ENCODE measurements at places on chromosomes 3 and 15. TPM values are rescaled to one million over a fixed set of nuclear protein-coding genes. Genes with fewer than 3 reads are reported as not detected.

The FOXL2NB gene
- 1.4 TPM for total RNA-seq

The RHO gene
- total RNA-seq, result not detected

The CMSS1 gene
- 60.1 TPM for total RNA-seq

The IL12A gene
- 0.96 TPM for total RNA-seq

The WNT5A gene
- total RNA-seq, result 0.87 TPM

The CYP8B1 gene
- total RNA-seq, result not detected

The ZNF710 gene
- total RNA-seq, result 14.1 TPM

The PLSCR5 gene
- total RNA-seq, result not detected

The KCNH8 gene
- not detected for total RNA-seq

The TRH gene
- not detected for total RNA-seq

The LRRC28 gene
- total RNA-seq, result 13.4 TPM

The ALDH1A3 gene
- total RNA-seq, result 26.0 TPM

The CYP19A1 gene
- 0.16 TPM for total RNA-seq

The CCR3 gene
- total RNA-seq, result not detected

The RFTN1 gene
- 3.3 TPM for total RNA-seq

The SPINK8 gene
- not detected for total RNA-seq

The NR1I2 gene
- not detected for total RNA-seq

The CFAP20DC gene
- 2.3 TPM for total RNA-seq

The P2RY13 gene
- total RNA-seq, result not detected

The FGF7 gene
- not detected for total RNA-seq

The LYZL4 gene
- not detected for total RNA-seq

The SPATA12 gene
- 0.46 TPM for total RNA-seq

The ADAMTS17 gene
- not detected for total RNA-seq

The P2RY12 gene
- total RNA-seq, result not detected

The JAGN1 gene
- 67.9 TPM for total RNA-seq

The PSTPIP1 gene
- total RNA-seq, result not detected

The A4GNT gene
- not detected for total RNA-seq

The MB21D2 gene
- 4.2 TPM for total RNA-seq

The HIGD1A gene
- 28.8 TPM for total RNA-seq

The TMIE gene
- 0.13 TPM for total RNA-seq

The KY gene
- total RNA-seq, result 0.11 TPM

The GPR160 gene
- total RNA-seq, result 2.2 TPM

The LRRC31 gene
- not detected for total RNA-seq

The NEK11 gene
- 4.0 TPM for total RNA-seq

The RASGRP1 gene
- total RNA-seq, result 0.40 TPM

The ONECUT1 gene
- total RNA-seq, result 0.11 TPM

The ITIH1 gene
- not detected for total RNA-seq

The TMEM212 gene
- not detected for total RNA-seq

The MYZAP gene
- 1.6 TPM for total RNA-seq

The C3orf22 gene
- not detected for total RNA-seq

The SH2D7 gene
- not detected for total RNA-seq

All from A549 treated with RU486 at 1 μM for 4 hours (cell line).